ENCODE measurements at places on chromosomes 16 and 17.

DNA sequence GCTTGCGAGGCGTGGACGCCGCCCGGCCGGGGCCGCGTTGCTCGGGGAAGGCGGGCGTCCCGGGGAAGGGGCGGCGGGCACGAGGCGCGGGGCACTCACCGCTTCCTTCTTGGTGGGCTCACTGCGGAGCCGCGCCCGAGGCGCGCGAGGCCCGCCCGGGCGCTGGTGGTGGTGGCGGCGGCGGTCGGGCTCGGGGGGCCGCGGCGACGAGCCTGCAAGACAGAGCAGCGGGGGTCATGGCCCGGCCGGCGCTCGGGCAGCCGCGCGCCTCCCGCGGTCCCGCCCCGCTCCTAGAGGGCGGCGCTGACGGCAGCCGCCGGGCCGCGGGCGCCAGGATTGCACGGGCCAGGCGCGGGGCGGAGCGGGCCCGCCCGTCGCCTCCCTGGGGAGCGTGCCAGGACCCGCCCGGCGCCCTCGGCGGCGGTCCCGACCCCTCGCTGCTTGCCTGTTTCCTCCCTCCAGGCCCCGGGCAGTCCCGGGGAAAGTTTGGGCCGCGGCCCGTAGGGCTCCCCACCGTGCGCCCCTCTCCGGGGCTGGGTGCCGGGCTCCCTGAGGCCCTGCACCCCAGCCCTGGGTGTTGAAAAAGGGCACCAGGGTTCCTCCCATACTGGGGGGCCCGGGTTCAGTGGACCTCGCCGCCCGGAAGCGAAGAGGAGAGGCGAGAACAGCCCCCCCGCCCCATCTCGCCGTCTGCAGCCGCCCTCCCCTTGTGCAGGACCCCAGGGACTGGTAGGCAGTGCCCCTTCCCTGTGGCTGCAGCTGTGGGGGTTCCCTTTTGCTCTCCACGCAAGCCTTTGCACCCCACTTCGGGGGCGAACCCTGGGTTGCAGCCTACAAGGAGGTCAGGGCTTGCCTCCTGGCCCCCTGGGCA is at the start of gene C16orf74:
Gene C16orf74 (minus strand): TSS at position 270 of the 871 bp plus-strand sequence. CDS start 15,879 bp downstream, outside the sequence.
- no peak for DNase-seq

GRCh38 chr16:11136600-11136999 is 119.4 kb downstream of the SOCS1 start:
- DNase-seq: no peak

DNA sequence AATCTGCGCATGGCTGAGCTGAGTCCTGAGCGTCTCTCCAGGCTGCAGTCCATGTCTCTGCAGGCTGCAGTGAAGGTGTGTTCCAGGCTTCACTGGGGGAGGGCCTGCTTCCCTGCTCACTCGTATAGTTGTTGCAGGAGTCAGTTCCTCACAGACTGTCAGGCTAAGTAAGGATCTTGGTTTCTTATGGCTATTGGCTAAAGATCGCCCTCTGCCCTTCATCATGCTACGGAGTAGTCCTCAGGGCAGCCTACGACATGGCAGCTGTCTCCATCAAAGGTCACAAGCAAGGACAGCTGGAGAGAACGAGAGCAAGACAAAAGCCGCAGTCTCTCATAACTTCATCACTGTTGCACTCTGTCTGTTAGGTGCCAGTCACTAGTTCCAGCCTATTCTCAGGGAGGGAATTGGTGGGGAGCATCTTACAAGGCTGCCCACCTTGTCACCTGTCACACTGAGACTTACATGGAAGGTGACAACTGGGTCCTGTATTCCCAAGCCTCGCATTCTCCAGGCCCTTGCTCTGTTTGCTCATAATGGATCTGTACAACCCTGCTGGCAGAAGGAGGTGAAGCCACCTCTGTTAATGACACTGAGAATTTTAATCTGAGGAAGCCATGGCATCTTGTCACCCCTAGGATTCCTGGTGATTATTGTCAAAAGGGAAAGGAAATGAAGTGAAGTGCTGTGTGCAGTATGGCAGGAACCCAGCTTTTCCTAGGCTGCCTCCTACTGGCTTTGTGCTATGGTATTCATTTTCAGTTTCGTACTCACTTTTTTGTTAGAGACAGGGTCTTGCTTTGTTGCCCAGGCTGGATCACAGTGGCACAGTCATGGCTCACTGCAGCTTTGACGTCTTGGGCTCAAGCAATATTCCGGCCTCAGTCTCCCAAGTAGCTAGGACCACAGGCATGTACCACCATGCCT is 43.4 kb downstream of the MFSD11 start:
- no peak for DNase-seq

DNA sequence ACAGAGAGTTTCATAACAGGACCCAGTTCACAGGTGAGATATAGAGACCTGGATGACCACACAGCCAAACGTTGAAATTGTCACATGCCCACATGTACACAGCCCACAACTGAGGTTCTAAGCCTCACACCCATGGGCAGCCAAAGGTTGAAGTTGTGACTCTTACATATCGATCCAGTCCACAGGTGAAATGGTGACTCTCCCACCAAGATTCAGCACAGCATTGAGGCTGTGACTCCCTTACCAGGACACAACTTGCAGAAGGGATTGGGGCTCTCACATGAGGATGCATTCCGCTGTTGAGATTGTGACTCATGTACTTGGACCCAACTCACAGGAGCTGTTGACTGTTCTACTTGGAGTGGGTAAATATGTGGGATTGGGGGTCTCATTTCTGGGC is 1836.4 kb downstream of the TP53TG3F start:
- no peak for DNase-seq

DNA sequence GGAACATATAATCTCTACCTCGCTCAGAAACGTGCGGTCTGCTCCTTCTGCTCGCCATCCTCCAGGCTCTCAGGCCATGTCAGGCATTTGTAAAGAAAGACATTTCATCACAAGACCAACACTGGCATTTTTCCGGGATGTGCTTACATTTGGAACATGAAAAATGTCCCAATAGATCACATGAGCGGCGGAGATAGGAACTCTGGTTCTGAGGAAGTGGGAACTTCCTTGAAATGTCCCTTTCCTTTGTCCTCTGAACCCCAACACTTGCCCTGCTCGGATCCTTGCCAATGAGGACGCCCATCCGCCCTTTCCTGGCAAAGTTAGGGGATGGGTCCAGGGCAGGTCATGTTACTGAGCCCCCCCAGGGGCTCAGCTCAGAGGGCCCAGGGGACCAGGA is 130.5 kb downstream of the MAF start:
- DNase-seq: no peak

- DNase-seq: no peak
Measured at GRCh38 chr16:27366687-27367460, 35.1 kb upstream of the IL21R start.

GRCh38 chr17:49259663-49260010 is 29.1 kb upstream of the PHOSPHO1 start:
- DNase-seq: no peak

- DNase-seq: no peak
Measured at GRCh38 chr16:46583036-46583435, 38.1 kb downstream of the SHCBP1 start.

GRCh38 chr16:63789603-63790002 is 1332.3 kb downstream of the CDH11 start:
- DNase-seq: no peak

- DNase-seq: no peak
Measured at GRCh38 chr17:66775271-66775670, 59.6 kb upstream of the CACNG5 start.

DNA sequence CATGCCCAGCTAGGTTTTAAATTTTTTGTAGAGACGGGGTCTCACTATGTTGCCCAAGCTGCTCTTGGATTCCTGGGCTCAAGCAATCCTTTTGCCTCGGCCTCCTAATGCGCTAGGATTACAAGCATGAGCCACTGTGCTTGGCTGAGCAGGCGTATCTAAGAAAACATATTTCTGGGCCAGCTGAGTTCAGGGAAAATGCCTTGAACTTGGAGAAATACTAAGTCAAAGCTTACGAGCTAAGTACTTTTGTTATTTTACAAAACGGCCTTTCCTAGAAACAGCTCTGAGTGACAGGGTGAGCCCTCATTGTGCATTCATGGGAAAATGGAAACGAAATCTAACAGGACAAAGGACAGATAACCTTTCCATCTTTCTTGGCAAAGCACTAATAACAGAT is 24.7 kb downstream of the DNAI2 start:
- DNase-seq: no peak

DNA sequence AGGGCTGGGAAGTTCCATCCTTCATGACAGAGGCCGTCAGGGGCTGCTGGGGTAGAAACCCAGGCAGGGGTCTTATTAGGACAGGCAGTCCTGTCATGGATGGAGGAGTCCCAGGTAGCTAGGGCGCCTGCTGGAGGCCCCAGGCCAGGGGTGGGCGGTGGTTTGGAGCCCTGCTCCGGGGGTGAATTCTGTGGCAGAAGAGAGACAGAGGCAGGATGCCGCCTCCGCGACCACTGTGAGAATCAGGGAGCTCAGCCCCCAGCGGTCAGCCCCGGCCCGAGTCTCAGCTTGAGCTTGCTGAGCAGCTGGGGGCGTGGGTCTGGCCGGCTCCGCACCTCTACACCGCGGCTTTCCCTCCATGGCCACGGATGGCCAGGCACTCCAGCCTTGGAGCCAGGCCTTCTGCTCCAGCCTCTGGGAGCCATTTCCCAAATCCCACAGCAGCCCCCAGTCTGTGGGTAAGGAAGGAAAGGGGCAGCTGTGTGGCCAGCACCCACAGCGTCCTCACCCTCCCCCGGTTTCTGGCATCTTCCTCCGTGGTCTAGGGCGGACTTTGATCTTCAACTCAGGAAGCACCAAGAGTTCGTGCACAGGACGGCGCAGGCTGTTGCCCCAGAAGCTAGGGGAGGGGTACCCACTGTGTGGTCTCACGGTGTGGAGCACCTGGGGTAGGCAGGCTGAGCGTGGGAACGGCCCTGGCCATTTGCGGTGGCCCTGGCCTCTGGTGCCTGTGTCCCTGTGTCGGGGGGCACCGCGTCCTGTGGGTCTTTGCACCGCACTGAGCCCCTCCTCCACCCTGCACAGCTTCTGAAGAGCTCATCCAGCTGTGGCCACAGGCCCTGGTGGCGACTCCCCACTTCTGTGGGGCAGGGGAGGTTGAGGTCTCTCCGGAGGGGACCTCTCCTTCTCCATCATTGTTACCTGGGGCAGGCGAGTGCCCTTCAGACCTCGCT is 14.1 kb downstream of the CD7 start:
- no peak for DNase-seq

DNA sequence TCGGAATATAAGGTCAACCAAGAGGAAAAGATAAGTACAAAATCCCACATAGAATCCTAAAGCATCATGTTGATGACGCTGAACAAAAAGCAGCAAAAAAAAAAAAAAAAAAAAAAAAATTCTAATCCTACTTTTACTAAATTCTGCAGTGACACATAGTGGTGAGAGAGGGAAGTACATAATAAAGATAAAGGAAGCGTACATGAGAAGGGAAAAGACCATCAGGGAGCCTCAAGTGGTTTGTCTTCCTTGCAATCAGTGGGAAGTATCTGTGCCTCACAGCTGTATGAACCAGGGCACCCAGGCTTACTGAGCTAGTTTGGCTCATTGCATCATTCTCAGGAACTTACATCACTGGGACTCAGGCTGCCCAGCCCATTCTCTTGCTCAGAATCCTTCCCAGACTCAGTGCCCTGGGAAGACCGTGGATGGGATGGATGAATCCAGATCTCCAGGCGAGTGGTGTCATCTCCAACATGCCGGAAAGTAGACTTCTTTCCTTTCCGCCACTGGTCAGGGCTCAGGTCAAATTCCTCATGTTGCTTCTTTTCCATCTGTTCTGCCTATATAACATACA is 21.2 kb downstream of the SMG6 start:
- DNase-seq: no peak

DNA sequence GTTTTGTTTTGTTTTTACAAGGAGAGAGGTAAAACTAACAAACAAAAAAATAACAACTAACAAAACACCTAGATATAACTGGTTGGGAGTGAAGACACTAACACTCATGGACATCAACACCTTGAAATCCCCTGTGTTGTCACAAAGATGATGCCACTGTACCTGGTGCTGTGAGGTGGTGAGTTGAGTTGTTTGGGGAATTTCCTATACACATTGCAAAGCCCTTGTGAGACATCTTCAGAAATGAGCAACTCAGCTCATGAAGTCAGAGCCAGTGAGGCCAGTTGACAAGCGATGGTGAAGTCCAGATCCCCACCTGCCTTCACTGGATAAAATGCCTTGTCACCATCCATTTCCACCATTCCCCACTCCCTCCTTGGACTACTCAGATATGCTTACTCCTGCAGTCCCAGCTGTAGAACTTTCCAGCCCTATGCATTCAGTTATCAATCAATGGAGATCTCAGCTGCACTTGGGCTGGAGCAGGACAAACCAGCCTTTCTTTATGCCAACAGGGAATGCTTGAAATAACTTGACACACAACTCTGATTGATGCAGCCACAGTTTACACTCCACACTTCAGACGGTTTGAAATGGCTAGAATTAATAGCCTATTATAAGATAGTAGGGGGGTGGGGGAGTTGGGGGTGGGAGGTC is 22.2 kb downstream of the ANKFN1 start:
- no peak for DNase-seq

GRCh38 chr16:10990378-10990777 is 46.0 kb downstream of the CLEC16A start:
- DNase-seq: no peak

DNA sequence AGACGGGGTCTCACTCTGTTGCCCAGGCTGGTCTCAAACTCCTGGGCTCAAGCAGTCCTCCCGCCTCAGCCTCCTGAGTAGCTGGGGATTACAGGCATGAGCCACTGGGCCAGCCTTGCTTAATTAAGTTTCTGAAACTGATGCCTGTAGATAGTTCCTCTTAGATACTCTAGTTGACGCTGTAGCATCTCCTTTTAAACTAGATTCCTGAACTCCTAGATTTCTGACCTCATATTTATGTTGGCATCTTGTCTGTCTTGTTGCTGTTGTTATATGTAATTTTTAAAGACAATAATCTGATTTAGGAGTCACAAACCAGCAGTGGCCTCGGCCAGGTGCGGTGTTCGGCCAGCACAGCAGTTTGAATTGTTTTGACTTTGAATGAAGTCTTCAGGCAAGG is 37.5 kb downstream of the DHRS7B start:
- DNase-seq: no peak

DNA sequence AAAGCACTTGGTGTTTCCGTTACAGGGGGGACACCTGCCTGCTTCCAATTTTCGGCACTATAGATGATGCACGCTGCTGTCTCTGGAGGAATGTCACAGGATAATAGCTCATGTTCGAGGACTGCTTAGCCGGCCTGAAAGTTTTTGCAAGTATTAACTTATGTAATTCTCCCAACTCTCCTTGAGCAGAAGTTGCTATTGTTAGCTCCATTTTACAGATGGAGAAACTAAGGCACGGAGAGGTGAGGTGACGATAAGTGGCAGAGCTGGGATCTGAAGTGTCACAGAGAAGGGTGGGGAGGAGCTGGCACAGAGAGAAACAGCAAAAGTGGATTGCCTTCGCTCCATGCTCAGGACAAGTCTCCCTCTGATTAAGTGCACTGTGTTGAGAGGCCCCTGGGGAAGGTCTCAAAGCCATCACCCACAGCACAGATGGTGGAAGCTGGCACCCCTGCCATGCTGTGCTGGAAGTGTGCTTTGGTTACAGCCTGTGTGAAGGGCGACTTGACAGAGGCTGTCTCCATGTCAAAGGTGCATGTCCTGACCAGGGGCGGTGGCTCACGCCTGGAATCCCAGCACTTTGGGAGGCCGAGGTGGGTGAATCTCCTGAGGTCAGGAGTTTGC is 40.8 kb upstream of the MEAK7 start:
- DNase-seq: no peak
